ENCODE measurements at places on chromosomes 2 and 18. TPM values are rescaled to one million over a fixed set of nuclear protein-coding genes. Genes with fewer than 3 reads are reported as not detected.

- peaks cover 29% of the 10 kb centered on the region for H3K4me1 ChIP-seq
- DNase-seq = no peak
- no peaks in the 10 kb centered on the region for H3K27me3 ChIP-seq
- peaks cover 9% of the 10 kb centered on the region for H3K36me3 ChIP-seq
- peak overlapping the region; percentile 30 for H3K27ac ChIP-seq
- no peak overlapping the region for H3K4me3 ChIP-seq
Observed at GRCh38 chr18:8081872-8082553, 514.9 kb downstream of the PTPRM start.

DNA sequence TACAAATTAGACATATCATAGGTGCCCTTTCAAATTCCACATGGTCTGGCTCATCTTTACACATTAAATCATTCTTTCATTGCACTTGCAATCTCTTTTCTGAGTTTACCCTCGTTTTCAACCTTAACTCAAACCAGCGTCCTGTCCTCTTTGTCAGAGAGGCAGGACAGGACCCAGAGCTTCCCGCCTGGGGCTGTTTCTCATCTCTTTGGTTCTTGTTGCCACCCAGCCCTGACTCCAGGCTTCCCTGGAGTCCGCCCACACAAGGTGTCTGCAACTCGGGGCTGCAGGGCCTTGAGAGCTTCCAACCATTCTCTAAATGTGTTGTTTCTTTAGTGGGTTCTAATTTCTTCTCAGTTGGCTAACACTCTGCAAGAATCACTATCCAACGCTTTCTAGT lies 24.4 kb downstream of the RBMS1 start:
- H3K4me3 ChIP-seq = no peak overlapping the region
- H3K27ac ChIP-seq = no peak overlapping the region
- peaks cover 21% of the 10 kb centered on the region for H3K4me1 ChIP-seq
- H3K36me3 ChIP-seq = no peaks in the 10 kb centered on the region
- no peak for DNase-seq

- H3K4me3 ChIP-seq = no peak overlapping the region
- no peaks in the 10 kb centered on the region for H3K36me3 ChIP-seq
- no peaks in the 10 kb centered on the region for H3K4me1 ChIP-seq
- H3K27ac ChIP-seq = no peak overlapping the region
- no peak for DNase-seq
Observed at GRCh38 chr2:187679454-187679853, 125.2 kb upstream of the TFPI start.

DNA sequence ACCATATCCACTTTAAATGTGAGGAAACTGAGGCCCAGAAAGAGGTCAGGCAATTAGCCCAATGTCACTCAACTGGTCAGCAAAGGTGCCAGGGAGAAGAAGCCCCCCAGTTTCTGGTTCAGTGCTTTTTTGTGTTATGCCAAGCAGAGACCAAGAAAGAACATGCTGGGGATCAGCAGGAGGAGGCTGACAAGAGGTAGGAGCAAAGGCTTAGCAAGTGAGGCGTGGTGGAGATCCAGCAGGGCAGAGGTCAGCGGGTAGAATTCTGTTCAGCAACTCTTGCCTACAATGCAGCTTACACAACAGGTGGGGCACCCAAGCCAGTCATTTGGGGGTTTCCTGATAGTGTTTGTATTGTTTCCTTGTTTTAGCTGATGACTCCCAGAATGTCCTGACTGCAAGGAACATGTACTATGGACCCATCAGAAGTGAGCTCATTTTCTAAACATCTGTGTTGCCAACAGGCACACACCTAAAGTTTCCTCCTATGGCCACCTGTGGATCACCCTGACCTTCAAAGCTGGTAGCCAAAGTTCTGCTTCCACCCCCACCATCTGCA lies 28.2 kb downstream of the LPIN2 start:
- no peak for DNase-seq
- peaks cover 64% of the 10 kb centered on the region for H3K4me1 ChIP-seq
- peak overlapping the region; percentile 44 for H3K27ac ChIP-seq
- no peaks in the 10 kb centered on the region for H3K36me3 ChIP-seq
- H3K27me3 ChIP-seq = no peaks in the 10 kb centered on the region

Gene KCNK3
- total RNA-seq = 8.4 TPM

Gene CCDC74B
- 5.5 TPM for total RNA-seq

Gene SPEG
- 2.3 TPM for total RNA-seq

Gene SP140L
- 15.5 TPM for total RNA-seq

DNA sequence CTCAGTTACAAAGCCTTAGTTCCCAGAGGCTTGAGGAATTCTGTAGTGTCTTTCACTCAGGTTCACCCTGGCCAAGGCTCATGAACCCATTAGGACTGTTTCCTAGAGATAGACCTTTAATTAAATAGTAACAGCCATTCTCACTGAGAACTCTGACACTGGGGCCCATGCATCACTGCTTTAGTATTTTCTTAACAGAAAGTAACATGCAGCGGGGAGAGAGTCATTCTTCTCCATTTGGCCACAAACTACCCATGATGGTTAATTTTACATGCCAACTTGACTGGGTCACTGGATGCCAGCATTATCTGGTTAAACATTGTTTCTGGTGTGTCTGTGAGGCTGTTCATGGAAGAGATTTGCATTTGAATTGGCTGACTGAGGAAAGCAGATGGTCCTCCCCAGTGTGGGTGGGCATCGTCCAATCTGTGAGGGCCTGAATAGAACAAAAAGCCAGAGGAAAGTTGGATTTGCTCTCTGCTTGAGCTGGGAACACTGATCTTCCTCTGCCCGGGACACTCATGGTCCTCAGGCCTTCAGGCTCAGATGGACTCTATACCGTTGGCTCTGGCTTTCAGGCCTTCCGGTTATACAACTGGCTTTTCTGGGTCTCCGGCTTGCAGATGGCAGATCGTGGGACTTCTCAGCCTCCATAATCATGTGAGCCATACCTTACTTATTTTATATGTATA lies 5.6 kb upstream of the CPLX4 start:
- H3K27ac ChIP-seq = no peak overlapping the region
- H3K4me3 ChIP-seq = no peak overlapping the region
- no peaks in the 10 kb centered on the region for H3K4me1 ChIP-seq

Gene CTNNA2
- not detected for total RNA-seq

DNA sequence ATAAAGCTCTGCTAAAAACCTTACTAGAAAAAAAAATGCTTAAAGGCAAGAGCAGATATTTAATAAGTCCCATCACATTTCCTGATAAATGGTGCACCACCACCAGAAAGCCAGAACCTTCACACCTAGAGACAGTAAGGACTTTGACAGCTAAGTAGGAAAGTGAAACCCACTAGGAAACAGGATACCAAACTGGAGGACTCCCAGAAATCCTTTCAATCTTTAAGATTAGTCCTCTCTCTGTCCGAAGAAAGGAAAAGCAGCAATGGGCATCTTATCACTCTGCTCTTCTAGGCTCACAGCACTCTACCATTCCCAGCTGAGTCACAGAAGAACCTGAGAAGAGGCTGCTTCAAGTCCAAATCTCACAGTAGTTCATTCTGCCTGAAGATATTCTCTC lies 3.7 kb downstream of the DYM start:
- peaks cover 5% of the 10 kb centered on the region for H3K36me3 ChIP-seq
- no peak overlapping the region for H3K27ac ChIP-seq
- no peaks in the 10 kb centered on the region for H3K27me3 ChIP-seq
- no peak for DNase-seq
- peaks cover 14% of the 10 kb centered on the region for H3K4me1 ChIP-seq

DNA sequence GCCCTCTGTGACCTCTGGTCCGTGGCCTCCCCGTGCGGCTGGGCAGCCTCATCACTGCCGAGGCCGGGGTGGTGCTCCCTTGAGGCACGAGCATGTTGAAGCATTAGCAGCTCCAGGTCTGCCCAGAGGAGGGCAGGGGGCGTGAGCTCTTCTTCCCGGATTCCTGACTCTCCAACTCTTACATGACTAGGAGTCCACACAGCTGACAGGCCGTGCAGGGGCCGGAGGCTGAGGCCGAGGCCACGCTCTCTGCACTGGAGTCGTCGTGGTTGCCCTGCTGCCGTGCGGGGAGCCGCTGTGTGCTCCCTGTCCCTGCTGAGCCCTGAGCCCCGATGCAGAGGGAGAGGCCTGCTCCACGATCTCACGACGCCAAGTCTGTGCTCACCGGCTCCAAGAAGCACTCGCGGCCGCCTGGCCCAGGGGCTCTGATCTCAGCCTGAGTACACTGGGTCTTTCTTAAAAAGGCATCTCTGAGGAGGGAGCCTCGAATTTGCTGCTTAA lies 19.4 kb upstream of the KCNG2 start:
- H3K4me3 ChIP-seq = no peak overlapping the region
- DNase-seq = peak; percentile 83

DNA sequence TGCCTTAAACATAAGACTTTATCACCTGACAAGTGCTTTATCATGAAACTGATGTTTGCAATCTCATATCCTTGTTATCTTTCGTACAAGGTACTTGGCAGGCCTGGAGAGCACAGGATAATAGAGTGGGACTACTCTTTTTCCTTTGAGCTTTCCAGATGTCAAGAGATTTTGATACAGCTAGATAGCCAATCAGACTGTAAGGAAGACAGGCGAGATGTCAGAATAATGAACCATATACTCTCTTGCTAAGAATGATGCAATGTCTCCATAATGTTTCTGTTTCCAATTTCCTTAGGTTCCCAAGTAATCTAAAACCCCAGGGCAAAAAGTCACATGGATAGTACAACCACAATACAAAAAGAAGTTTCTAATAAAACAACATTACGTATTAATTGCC lies 313.1 kb downstream of the PDE11A start:
- no peak for DNase-seq
- H3K27me3 ChIP-seq = no peaks in the 10 kb centered on the region
- H3K4me3 ChIP-seq = no peak overlapping the region

GRCh38 chr2:36404318-36404717 lies 48.7 kb downstream of the CRIM1 start:
- no peak for DNase-seq
- peak overlapping the region; percentile 6 for H3K27ac ChIP-seq
- no peaks in the 10 kb centered on the region for H3K27me3 ChIP-seq
- H3K4me3 ChIP-seq = no peak overlapping the region

Gene SLC8A1
- 54.5 TPM for total RNA-seq

DNA sequence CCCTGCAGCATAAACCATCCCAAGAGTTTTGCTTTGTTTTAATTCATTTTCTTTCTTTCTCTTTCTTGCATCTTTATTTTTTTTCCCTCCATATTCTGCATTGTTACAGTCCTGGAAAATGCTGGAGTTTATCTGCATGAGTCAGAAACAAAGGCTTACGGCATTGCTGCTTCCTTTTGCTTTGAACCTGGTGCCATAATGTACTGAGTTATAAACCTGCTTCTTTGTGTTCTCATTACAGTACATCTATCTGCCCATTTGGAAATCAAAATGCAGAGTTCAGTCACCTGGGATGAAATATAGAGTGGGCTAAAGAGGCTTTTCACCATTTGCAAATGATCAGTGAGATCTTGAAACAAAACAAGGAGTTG lies 1009.2 kb upstream of the FANCL start:
- H3K27me3 ChIP-seq = no peaks in the 10 kb centered on the region
- H3K4me1 ChIP-seq = no peaks in the 10 kb centered on the region
- no peak overlapping the region for H3K4me3 ChIP-seq

Gene NLRC4
- 6.3 TPM for total RNA-seq

DNA sequence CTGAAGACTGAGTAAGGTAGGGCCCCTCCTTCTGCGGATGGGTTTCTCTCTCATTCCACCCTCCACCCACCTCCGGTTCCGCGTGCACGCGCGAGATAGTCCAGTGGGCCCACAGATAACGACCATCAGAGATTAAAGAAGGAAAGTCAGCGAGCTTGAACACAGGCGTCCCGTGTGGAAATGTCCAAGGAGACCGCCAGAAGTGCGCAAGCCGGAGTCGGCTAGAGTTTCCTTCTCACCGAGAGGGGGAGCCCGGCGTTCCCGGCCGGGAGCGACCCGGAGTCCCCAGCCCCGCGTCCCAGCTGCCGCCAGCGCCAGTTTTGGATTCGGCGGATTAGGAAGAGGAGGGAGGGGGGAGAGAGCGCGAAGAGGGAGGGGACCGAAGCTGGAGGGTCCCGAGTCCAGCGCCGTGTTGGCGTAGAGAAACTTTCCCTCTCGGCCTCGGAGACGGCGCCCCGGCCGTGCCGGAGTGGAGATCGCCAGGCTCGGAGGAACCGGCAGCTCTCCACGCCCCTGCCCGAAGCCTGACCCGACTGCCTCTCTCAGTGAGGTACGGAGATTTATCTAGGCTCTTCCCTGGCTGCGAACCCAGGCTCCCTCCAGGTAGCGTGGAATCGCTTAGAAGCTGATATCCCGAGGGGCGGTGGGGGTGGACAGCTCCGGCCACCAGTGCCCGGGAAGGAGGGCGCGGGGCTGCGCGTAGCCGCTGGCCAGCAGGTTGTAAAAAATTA lies at the start of gene GULP1:
GULP1 (plus strand) TSS at position 258 of the 731 bp plus-strand sequence. CDS start 185,829 bp downstream, outside the sequence.
- H3K27me3 ChIP-seq = no peaks in the 10 kb centered on the region
- peak; percentile 91 for DNase-seq
- H3K36me3 ChIP-seq = no peaks in the 10 kb centered on the region
- H3K4me1 ChIP-seq = peaks cover 9% of the 10 kb centered on the region
- H3K4me3 ChIP-seq = peak within 1 kb of the TSS; percentile 69

DNA sequence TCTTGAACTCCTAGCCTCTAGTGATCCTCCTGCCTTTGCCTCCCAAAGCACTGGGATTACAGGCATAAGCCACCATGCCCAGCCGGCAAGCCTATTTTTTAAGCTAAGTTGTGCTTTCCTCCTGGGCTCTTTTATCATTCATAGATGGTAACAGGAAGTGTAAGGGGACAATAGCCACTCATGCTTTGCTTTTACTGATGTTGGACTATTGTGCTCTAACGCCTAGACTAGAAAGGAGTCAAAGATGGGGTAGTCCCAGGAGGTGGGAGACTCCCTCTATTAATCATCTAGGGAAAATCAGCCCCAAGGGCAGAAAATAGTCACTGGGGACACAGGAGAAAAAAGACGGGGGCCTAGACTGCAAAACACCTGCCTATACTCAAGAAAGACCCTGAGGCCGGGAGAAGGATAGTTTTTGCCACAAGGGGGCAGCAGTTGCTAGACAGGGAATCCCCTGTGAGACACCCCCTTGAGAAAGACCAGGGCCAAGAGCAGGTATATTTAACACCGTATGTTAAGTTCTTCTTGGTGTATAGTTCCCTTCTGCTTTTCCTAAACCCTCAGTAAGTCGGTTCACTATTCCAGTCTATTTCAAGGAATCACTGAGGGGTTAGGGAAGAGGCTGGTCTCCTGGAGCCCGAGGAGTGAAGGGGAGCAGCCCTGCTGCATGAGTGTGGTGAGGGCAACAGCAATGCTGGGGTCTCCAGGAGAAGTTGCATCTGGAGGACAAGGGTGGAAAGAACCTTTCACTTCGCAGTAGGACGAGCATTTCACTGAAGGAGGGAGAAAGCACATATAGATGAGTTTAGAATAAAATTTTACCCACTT lies 2.1 kb upstream of the CXCR1 start:
- no peak overlapping the region for H3K4me3 ChIP-seq
- peaks cover 15% of the 10 kb centered on the region for H3K4me1 ChIP-seq
- DNase-seq = peak; percentile 75
- no peaks in the 10 kb centered on the region for H3K36me3 ChIP-seq

Gene YWHAQ
- total RNA-seq = 173 TPM

Gene G6PC2
- total RNA-seq = not detected

Gene CGREF1
- 1.2 TPM for total RNA-seq

Gene XIRP2
- not detected for total RNA-seq

GRCh38 chr2:173043476-173043875 lies 32.2 kb upstream of the MAP3K20 start:
- H3K4me1 ChIP-seq = peaks cover 5% of the 10 kb centered on the region
- H3K27me3 ChIP-seq = no peaks in the 10 kb centered on the region
- no peak overlapping the region for H3K4me3 ChIP-seq
- peaks cover 10% of the 10 kb centered on the region for H3K36me3 ChIP-seq
- H3K27ac ChIP-seq = no peak overlapping the region
- no peak for DNase-seq

GRCh38 chr2:32553829-32554432 lies 73.9 kb upstream of the TTC27 start:
- H3K27ac ChIP-seq = no peak overlapping the region
- no peak overlapping the region for H3K4me3 ChIP-seq
- H3K4me1 ChIP-seq = peaks cover under 1% of the 10 kb centered on the region
- H3K36me3 ChIP-seq = no peaks in the 10 kb centered on the region

Gene OTOS
- total RNA-seq = not detected
